Stimulated activated CD8-positive, alpha-beta memory T cell treated with anti-CD3 and anti-CD28 coated beads, Interleukin-4, amount 100 ng/mL, for 24 hours (primary cell): ENCODE measurements at places on chromosomes 11 and 22.

GRCh38 chr22:22916215-22916951 is 28.8 kb downstream of the IGLL5 start:
- DNase-seq, result no peak

DNA sequence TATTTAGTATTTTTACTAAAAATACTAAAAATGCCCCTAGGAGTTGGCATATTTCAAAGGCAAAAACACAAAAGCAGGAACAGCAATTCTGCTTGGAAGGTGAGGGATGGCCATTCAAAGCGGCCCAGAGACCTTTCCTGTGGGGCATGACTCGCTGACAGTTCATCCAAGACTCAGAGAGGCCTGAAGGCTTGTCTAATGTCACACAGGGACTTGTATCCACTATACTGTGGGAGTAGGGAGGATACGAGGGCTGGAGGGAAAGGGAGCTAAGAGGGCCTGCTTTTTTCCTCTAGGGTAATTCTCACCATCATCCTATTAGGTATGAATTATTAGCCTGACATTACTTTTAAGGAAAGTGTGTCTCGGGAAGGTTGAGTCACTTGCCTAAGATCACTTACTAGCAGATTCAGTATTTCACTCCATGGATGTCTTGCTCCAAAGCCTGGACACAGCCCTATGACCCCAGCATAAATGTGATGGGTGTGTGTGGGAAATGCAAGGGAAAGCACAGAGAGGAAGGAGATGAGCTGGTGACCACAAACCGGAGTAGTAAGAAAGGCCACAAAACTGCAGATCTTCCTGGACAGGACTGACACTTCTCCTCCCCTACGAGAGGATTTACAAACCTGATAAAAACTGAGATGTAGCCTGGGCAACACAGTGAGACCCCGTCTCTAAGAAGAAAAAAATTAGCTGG is 16.7 kb upstream of the UCP3 start:
- DNase-seq, result no peak

GRCh38 chr22:44887941-44888366 is 121.9 kb downstream of the PHF21B start:
- no peak for DNase-seq

DNA sequence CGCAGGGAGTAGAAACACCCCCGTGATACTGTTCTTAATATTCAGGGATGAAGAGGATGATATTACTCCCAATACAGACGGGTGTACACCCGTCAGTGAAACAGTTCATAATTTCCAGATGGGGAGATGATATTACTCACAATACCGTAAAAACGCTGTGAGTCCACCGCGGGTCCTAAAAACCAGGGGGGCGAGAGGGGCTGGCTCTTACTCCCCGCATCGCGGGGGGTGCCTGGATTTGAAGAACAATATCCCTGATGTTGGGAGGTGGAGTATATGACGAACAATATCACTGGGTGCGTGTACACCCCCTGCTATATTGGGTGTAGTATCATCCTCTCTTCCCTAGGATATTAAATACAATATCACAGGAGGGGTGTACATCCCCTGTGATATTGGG is 20.5 kb upstream of the APOL5 start:
- no peak for DNase-seq

GRCh38 chr11:77199137-77199745 is 71.2 kb downstream of the MYO7A start:
- no peak for DNase-seq

DNA sequence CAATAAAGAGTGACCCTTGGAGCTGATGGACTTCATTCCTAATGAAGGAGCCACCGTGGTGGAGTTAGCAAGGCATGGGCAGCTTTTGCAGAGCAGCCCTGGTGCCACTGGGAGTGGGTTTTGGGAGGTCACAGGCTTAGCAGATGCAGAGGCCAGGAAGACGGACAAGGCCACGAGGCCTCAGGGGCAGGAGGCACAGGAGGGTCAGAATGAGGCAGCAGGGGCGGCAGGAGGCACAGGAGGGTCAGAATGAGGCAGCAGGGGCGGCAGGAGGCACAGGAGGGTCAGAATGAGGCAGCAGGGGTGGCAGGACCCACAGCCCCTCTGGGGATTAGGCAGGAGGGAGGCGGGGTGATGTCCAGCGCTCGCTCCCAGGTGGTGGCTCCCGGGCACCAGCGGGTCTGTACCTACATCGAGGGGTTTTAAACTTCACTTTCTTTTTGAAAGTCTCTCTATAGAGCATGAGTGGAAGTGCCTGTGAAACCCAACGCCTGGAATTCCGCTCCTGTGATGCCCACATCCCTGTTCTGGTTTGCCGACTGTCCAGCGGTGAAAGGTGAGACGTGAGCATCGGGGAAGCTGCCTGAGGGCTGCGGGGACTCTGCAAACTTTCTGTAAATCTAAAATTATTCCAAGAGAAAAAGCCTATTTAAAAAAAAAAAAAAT is 521.6 kb downstream of the BRD1 start:
- no peak for DNase-seq

- no peak for DNase-seq
Measured at GRCh38 chr22:25281675-25282345, 62.4 kb downstream of the CRYBB2 start.

DNA sequence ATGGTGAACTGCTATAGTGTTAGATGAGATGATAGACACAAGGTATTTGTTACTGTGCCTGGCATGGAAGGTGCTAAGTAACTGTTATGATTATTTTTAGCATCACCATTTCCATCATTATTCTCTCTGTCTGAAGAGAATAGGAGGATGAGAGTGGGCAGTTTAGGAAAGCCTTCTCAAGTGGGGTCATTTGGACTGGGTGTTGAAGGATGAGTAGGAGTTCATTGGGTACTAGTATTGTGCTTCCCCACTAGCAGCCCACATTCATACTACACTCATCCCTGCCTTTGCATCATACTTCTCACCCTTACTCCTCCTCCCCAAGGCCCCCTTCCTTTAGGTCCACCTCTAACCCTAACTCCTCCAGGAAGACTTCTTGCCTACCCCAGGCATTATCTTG is 20.6 kb downstream of the MYEOV start:
- no peak for DNase-seq

DNA sequence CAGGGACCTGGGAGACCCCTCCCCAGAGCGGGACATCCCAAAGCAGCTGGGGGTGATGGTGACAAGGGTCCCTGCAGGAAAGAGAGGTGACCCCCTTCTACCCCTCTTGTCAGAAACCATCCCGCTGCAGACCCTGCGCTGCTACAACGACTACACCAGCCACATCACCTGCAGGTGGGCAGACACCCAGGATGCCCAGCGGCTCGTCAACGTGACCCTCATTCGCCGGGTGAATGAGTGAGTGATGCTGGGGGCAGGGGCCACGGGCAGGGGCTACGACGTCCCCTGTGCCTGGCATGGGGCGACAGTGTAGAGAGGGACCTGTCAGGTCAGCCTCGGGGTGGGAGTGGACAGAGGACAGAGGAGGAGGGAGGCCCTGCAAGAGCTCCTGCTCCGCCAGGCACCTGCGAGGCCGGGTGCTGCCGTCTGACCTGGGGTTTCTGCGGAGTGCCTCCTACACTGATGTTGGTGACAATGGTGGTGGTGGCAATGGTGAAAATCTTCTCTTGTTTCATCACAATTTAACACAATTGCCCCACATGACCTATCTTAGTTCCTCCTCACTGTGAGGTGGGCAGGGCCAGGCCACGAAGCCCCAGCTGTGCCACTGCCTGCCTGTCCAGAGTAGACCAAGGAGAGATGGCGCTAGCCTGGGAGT is 9.8 kb downstream of the CSF2RB start:
- no peak for DNase-seq

GRCh38 chr11:16812274-16812673 is 73.8 kb downstream of the C11orf58 start:
- DNase-seq, result no peak

GRCh38 chr11:78209478-78209877 is 20.8 kb downstream of the USP35 start:
- no peak for DNase-seq

GRCh38 chr11:43315966-43316365 is 4.2 kb downstream of the API5 start:
- no peak for DNase-seq

DNA sequence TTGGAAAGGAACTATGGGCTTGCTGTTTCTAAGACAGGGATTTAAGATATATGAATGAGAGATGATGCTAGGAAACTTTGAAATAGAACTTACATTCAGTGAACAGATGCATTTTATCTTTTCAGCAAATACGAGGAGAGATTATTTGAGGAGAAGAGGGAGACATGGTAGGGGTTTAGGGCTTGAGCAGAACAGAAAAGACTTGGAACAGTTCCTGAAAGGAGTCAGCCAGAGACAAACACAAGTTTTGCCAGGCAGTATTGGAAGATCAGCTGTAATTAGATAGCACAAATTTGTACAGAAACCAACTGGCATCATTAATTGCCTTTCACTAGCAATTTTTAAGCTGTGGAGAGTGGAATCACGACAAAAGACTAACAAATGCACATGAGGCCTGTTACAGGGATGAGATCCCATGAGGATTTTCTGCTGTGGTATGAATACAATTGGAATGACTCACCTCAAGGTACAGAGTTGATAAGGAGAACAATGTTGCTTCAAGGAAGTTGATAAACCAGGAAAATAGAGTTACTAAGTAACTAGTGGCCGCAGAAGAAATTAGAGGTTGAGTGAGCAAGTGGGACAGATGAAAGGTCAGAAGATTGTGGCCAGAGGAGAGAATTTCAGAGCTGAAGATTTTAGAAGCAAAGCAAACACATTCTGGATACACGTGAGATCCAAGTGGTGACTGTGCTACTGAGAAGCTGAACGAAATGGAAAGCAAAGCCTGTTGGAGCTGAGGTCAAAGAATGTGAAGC is 67.9 kb downstream of the CYB5R2 start:
- DNase-seq, result no peak

- DNase-seq, result no peak
Measured at GRCh38 chr11:35518766-35519165, 6.7 kb downstream of the PAMR1 start.

- DNase-seq, result no peak
Measured at GRCh38 chr11:1352696-1353382, 36.9 kb upstream of the BRSK2 start.

- no peak for DNase-seq
Measured at GRCh38 chr11:126731576-126732142, 268.9 kb downstream of the KIRREL3 start.

GRCh38 chr11:109838026-109838425 is 255.2 kb upstream of the ZC3H12C start:
- DNase-seq, result no peak

GRCh38 chr11:107791343-107792048 is 67.1 kb downstream of the SLC35F2 start:
- no peak for DNase-seq

DNA sequence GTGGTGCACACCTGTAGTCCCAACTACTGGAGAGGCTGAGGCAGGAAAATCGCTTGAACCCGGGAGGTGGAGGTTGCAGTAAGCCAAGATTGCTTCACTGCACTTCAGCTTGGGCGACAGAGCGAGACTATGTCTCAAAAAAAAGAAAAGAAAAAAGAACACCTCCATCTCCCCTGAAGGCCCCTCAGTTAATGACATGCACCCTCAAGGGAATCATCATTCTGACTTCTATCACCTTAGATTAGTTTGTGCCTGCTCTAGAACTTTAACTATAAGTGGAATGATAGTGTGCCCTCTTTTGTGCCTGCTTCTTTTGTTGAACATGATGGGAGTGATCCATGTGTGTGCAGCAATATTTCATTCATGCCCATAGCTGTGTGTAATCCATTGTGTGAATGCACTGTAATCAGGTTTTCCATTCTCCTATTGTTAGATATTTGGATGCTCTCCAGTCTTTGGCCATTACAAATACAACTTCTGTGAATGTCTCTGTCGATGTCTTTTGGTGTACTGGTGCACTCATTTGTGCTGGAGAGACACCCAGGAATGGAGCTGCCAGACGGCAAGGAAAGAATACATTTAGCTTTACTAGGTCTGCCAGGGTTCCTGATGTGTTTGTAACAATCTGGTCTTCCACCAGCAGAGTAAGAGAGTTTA is 883 bp upstream of the VPREB3 start:
- DNase-seq, result no peak

GRCh38 chr11:287821-288477 is 977 bp upstream of the PGGHG start:
- no peak for DNase-seq

- no peak for DNase-seq
Measured at GRCh38 chr22:27504360-27505253, 296.9 kb downstream of the MN1 start.

- no peak for DNase-seq
Measured at GRCh38 chr22:36918586-36919284, 5.3 kb downstream of the CSF2RB start.

DNA sequence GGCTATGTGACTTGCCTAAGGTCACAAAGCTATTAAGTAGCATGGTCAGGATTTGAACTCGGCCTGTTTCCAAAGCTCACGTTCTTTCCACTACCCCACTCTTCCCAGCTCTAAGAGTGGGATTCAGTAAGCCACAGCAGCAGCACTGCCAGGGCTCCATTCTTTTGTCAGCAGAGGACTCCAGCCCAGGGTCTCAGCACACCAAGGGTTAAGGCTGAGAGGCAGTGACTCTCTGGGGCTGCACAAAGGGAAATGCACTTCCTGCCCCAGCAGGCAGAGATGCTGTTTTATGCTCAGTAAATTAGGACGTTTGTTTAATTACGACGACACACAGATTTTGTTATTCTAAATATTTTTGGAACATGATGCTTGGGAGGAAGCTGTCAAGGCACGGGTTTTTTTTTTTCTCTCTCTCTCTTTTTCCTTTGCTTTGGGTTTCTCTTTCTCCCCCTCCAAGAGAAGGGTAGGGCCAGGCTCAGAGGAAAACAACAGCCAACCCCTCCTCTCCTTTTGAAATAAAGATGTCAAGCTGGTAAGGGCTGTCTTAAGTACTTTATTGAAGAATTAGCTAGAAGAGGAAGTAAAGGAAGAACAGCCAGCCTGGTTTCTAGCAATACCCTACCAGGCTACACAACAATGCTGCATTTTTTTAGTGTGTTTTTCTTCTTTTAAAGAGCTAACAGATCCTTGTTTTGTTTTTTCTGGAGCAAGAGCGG is 2.8 kb downstream of the MYH9 start:
- DNase-seq, result no peak

GRCh38 chr11:28139841-28140415 is 31.7 kb downstream of the METTL15 start:
- no peak for DNase-seq

GRCh38 chr22:38082986-38083710 is 836 bp downstream of the SLC16A8 start:
- no peak for DNase-seq
